ENCODE measurements at places on chromosomes 7 and 10.

- no peak for DNase-seq
Measured at GRCh38 chr7:103445228-103446048, 569 bp downstream of the SLC26A5 start.

- DNase-seq = peak; percentile 36
Measured at GRCh38 chr10:48649349-48649944, 35.2 kb upstream of the WDFY4 start.

GRCh38 chr10:45235798-45236220 is 79.6 kb downstream of the OR13A1 start:
- DNase-seq = no peak

DNA sequence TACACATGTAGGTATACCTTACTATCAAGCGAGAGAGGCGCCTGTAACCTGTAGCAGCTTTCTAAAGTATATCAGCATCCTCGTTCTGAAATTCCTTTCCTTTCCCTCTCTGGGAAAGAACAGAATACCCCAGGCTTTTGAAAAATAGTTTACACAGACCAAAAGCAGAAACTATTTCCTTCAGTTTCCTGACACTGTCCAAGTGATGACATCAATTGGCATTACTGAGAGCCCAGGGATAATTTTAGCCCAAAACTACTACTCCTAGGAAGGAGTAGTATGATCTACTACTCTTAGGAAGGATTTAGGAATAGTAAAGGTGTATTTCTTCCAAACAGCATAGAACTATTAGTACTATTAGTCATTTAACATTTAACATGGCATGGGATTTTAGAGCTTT is 6.0 kb downstream of the GNG11 start:
- DNase-seq = no peak

- no peak for DNase-seq
Measured at GRCh38 chr10:3816995-3817394, 32.0 kb upstream of the KLF6 start.

GRCh38 chr7:31493714-31494181 is 20.1 kb upstream of the ITPRID1 start:
- DNase-seq = no peak

DNA sequence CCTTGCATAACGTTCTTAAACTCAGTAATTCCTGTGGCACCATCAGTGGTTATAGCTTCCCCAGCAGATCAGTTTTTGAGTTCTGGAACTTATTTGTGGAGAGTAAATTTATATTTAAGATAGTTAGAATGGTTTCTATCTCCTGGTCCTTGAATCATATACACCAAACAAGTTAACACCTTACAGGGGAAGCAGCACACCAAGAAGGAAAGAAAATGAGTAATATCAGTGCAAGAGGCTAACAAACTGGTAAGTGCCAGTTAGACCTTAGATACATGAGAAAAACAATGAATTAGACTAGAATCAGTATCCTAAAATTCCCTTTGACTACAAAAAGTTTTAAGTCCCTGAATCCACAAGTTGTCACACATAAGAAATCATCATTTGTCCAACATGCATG is 54.2 kb downstream of the ABI1 start:
- DNase-seq = no peak

DNA sequence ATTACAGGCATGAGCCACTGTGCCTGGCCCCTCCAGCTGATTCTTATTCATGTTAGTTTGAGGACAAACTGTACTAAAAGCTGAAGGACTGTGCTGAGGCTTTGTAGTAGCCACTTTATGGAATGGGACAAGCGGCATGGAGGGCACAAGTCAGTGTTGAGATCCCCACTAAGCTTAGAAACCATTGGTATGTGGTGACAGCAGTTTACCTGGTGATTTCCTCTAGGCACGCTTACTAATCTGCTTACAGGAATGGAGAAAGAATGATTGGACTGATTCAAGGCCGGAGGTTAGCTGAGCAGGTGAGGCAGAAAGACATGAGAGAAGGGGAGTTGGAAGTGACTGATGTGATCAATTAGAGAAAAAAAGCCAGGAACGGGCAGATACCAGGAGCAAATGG is 3.7 kb downstream of the ZNF398 start:
- DNase-seq = no peak

DNA sequence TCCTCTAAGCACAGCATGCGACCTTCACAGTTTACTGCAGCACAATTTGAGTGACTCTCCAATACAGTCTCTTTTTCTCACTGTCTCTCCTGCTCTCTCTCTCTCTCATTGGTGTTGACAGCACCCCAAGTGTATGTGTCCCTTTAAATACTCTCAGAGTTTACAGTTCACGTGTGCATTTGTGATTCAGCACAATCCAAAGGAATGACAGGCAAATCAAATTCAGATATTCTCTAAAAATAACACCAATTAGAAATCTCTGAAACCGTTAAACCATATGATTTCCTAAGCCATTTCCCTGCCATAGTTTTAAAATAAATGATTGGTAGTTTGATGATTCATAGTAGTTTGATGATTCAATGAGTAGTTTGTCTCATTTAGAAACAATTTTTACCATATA is 104.0 kb upstream of the GAD2 start:
- DNase-seq = peak; percentile 37

GRCh38 chr7:138584283-138584682 is 116.9 kb downstream of the SVOPL start:
- DNase-seq = no peak

Data from AG10803 (cell line).